Epithelial cell of esophagus (primary cell): ENCODE measurements at places on chromosomes 1 and 21.
A peak's percentile ranks its signal among the peaks of the same experiment; 100 is the strongest.

DNA sequence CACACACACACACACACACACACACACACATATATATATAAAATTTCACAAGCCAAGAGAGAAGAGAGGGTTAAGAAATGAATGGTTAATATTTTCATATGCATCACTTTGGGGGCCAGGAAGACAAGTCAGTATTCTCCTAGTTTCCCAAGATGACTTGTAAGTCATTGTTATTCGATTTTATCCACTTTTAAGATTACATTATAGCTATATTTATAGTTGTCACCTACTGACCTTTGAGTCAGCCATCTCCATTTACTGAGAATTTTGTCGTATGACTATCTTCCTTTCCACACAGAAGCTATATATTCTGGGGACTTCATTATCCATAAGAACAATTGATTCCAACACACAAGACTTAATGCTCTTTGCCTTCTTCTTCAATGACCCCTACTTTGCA, 8.9 kb downstream of the LYST start:
- no peak for DNase-seq

DNA sequence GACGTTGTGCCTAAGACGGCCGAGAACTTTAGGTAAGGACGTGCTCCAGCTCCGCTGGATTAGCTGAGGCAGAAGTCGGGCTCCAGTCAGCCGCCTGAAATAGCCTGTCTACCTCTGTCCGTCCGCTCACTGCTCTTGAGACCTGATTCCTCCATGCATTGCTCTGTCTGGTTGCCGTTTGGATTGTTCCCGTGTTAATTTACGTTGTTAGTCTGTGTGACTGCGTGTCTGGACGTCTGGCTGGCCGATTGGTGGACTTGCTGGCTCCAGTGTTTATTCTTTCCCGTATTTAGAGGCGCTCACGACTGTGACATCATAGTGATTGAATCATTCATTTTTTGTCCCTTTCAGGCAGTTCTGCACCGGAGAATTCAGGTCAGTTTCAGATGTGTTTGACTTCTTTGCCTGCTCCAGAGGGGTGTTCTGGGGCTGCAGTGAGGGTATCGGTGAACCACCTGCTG, 684 bp downstream of the PPIH start:
- DNase-seq = peak; percentile 35

DNA sequence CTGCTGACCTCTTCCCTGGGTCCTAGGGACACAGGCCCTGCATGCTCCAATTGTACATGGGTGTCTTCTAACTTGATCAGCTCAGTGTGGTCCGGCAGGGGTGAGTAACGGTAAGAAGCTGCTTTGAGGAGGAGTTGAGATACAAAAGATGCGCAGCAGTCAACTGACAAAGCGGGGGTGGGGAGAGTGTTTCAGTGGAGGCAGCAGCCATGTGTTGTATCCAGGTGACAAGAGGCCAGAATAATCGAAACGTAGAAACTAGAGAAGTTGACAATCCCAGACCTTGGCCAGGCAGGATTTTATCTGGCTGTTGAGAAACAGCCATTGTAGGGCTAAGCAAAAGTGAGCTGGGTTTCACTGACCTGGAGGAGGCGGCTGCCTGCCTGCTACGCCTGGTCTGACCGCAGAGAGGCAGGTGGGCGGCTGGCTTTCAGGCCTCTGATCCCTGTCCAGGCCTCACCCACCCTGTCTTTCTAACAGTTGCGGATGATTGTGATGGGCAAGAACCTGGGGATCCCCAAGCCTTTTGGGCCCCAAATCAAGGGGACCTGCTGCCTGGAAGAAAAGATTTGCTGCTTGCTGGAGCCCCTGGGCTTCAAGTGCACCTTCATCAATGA, 28.8 kb downstream of the PADI6 start:
- DNase-seq = no peak

DNA sequence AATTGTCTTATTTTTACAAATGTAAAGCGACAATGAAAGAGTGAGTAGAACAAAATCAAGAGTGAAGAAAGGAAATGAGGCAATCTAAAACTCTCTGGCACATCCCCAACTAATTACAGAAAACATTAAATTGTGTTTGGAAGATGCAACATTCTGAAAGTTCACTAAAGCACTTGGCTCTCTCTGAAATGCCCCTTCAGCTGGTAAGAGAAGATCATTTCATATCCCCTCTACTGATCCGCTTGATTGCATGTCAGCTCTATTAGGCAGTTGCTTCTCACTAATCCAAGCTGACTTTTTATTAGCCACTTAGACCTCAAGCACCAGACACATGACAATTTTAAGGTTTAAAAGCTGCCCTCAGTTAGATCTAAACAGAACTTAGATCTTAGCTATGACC, 262.8 kb upstream of the PRMT6 start:
- DNase-seq = no peak

- peak; percentile 88 for DNase-seq
These were observed 668.2 kb downstream of the KIF26B start for GRCh38 chr1:245822996-245823395.
